ENCODE measurements at places on chromosomes 7 and 10.

DNA sequence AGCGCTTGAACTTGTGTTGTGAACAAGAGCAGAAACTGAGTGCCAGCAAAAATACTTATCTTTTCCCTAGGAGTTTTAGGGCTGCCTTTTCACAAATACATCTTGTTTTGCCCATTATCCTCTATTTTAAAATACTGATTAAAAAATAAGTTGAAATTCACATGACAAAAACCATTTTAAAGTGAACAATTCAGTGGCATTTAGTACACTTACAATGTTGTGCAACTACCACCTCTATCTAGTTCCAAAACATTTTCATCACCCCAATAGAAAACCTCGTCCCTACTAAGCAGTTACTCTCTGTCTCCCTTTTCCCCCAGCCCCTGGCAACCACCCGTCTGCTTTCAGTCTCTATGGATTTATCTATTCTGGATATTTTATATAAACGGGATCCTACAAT, 1.4 kb downstream of the WBP1L start:
- DNase-seq, result no peak

GRCh38 chr10:116796469-116796868, 52.8 kb upstream of the ENO4 start:
- no peak for DNase-seq

- DNase-seq, result no peak
Measured at GRCh38 chr10:110073896-110074295, 66.1 kb downstream of the ADD3 start.

DNA sequence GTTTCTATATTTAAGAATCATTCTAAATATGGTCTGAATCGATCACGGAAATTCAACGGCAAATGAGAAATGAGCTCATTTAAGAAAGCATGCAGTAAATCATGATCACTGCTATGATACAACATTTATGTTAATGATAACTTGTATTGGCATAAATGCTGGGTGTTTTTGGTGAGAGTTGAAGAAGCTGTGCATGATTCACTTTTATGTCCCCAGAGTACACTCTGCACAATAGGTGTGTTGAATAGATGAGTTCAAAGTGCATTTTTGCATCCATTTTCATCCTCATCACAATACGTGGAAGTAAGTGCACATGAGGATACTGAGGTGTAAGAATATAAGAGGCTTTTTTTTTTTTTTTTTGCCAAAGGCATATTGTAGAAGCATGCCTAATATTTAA, 169.3 kb downstream of the PPP1R17 start:
- no peak for DNase-seq

DNA sequence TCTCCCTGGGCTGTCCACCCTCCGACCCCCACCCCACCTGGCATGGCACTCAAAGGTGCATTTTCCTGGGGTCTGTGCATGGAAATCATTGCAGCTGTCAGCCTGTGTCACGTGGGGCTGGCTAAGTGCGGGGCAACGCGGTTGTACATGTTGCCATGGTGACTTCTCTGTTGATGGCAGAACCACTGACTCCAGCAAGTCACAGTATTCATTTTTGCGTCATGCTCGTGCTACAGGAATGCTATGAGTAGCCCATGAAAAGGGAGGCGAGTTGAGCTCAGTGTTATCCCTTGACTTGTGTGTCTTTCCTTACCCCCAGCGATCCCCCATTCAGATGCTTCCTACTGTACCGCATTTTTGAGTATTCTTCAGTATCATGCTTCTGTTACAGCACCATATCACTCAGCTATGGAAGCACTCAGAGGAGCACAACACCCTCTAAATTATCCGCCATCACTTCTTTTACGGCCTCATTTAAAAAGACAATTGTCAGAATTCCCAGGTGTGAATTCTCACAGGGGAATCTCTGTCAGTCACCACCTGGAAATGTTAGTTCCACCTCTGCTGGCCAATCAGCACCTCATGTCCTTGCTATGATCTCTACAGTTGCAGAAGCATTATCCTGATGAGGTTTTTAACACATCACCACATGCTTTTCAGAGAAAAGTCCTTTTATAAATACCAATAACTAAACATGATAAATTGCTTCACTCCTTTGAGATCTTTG, 194.4 kb upstream of the C7orf33 start:
- DNase-seq, result no peak

GRCh38 chr10:9311702-9312499, 1257.4 kb downstream of the GATA3 start:
- DNase-seq, result no peak

All from cortex of kidney (tissue), 1 donor.